ENCODE measurements at places on chromosomes 3 and 15. TPM values are rescaled to one million over a fixed set of nuclear protein-coding genes. Genes with fewer than 3 reads are reported as not detected.
A peak's percentile ranks its signal among the peaks of the same experiment; 100 is the strongest.

Gene CALML4
- 11.9 TPM for total RNA-seq

- no peak for DNase-seq
- no peak overlapping the region for H3K4me3 ChIP-seq
- no peaks in the 10 kb centered on the region for H3K4me1 ChIP-seq
- no peaks in the 10 kb centered on the region for H3K36me3 ChIP-seq
- H3K27ac ChIP-seq: no peak overlapping the region
Measured at GRCh38 chr3:22615790-22616189, 587.3 kb upstream of the UBE2E2 start.

DNA sequence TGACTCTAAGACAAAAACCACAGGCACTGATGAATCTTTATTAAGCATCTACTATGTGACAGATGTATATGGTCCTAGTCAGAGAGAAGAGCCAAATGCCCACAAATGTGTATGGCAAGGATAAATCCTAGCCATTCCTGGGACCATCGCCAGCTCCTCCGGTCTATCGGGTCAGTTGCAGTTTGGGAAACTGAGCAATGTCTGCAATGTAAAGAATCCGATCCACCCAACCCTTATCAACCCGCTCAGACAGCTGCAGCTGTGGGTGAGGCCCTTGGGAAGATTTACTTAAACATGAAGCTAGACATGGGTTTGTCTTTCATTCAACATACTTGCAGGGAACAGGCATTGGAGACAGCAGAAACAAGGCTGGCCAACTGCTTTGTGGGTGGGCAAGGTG, 40.5 kb upstream of the CDV3 start:
- H3K36me3 ChIP-seq: no peaks in the 10 kb centered on the region
- no peaks in the 10 kb centered on the region for H3K4me1 ChIP-seq
- H3K27ac ChIP-seq: no peak overlapping the region

DNA sequence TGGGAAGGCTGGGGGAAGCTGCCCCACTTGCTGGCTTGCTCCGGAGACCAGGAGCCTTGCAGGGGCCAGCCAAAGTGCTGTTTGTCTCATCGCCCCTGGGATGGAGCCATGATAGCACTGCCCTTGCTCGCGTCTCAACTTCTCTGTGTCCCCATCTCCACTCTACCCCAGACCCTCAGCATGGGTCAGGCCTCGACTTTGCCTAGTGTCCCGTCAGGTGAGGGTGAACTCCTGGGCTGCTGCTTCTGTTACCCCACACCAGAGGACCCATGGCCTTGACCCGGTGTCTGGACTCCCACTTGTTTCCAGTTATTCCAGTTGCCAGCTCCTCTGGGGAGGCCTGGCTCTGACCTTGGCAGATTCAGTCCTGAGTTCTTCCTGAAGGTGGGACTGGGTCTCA, 36.5 kb upstream of the DUSP7 start:
- H3K27me3 ChIP-seq: no peaks in the 10 kb centered on the region
- peaks cover under 1% of the 10 kb centered on the region for H3K4me1 ChIP-seq
- H3K27ac ChIP-seq: peak overlapping the region; percentile 8
- no peak overlapping the region for H3K4me3 ChIP-seq
- peaks cover 7% of the 10 kb centered on the region for H3K36me3 ChIP-seq
- no peak for DNase-seq

- H3K36me3 ChIP-seq: peaks cover 41% of the 10 kb centered on the region
- H3K27ac ChIP-seq: no peak overlapping the region
- DNase-seq: no peak
- peak overlapping the region; percentile 33 for H3K4me3 ChIP-seq
Measured at GRCh38 chr15:65130941-65131340, 2.7 kb downstream of the PDCD7 start.

DNA sequence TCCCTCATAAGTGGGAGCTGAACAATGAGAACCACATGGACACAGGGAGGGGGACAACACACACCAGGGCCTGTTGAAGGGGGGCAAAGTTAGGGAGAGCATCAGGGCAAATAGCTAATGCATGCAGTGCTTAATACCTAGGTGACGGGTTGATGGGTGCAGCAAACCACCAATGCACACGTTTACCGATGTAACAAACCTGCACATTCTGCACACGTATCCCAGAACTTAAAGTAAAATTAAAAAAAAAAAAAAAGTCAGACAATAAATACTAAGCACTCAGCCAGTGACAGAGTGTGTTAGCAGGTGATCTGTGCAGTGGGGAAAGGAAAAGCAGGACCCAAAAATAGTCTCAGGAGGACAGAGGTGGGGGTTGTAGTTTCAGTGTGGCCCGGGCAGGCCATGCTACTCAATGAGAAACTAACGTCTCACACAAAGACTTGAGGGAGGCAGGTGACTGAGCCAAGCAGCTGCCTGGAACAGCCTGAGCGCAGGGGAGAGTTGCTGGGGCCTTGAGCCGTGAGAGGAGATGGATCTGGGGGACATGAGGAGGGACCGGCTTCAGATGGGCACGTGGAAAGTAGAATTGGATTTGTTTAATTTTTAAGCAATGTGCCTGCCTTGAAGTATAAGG, 18.4 kb downstream of the ANKDD1A start:
- DNase-seq: no peak
- H3K27ac ChIP-seq: no peak overlapping the region
- H3K4me1 ChIP-seq: peaks cover 8% of the 10 kb centered on the region
- H3K4me3 ChIP-seq: no peak overlapping the region
- no peaks in the 10 kb centered on the region for H3K36me3 ChIP-seq

DNA sequence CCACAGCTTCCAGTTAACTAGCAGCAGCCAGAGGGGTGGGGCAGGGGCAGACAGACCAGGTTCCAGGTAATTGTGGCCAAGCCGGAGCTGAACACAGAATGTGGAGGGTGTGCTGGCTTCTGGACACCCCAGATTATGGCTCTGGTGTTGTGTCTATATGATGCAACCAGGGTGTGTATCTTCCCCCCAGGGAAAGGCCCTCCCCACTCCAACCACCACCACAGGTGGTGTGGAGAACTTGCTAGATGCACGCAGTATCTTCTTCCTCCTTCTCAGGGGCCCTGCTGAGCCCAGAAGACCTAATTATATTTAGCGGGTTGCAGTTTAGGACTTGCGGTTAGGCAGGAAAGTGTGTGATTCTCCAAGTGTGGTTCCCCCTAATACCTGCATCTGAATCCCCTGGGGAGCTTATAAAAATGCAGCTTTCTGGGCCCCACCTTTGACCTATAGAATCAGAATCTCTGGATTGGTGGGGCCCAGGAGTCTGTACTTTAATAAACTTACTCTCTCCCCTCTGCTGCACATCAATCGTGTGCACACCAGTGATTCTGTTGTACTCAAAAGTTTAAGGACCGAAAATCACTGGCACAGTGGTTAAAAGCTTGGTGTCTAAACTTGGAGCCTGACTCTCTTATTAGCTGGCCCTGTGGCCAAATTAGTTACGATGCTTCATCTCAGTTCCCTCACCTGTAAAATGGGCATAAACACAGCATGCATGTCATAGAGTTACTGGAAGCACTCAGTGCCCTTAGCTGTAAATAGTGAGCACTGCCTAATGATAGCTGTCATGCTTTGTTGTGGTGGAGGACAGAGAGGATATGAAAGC, 379.1 kb upstream of the PROK2 start:
- H3K4me3 ChIP-seq: no peak overlapping the region
- peaks cover 6% of the 10 kb centered on the region for H3K27me3 ChIP-seq
- H3K36me3 ChIP-seq: no peaks in the 10 kb centered on the region
- DNase-seq: no peak

Gene LOXL1
- 0.99 TPM for total RNA-seq

GRCh38 chr15:85963262-85963760, 116.4 kb upstream of the AGBL1 start:
- H3K4me3 ChIP-seq: no peak overlapping the region
- no peaks in the 10 kb centered on the region for H3K36me3 ChIP-seq
- H3K27ac ChIP-seq: no peak overlapping the region
- DNase-seq: no peak
- H3K4me1 ChIP-seq: no peaks in the 10 kb centered on the region

DNA sequence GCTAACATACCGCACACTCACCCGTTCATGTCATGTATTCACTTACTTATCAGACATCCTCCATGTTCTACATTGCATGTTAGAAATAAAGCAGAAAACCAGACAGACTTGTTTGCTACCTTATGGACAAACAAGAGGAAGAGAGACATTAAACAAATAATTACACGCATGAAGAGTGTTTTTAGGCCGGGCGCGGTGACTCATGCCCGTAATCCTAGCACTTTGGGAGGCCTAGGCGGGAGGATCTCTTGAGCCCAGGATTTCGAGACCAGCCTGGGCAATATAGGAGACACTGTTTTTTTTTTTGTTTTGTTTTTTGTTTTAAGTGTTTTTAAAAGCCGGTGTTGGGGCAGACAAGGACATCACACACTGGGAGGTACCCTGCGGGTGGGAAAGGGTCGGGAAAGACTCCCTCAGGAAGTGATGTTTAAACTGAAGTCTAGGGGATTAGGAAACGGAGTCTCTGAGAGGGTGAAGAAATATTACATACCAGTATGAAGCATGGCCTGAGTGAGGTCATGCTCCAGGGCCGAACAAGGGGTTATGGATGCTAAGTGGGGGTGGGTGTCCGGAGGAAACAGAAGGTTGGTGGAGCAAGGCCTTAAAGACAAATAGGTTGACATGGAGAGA, 2.1 kb upstream of the USP3 start:
- H3K4me1 ChIP-seq: peaks cover 57% of the 10 kb centered on the region
- H3K27me3 ChIP-seq: no peaks in the 10 kb centered on the region
- H3K36me3 ChIP-seq: peaks cover 9% of the 10 kb centered on the region
- DNase-seq: no peak
